ENCODE measurements at places on chromosomes 4 and X.

GRCh38 chrX:8027827-8028226 lies 100.6 kb upstream of the PNPLA4 start:
- no peak for DNase-seq

- DNase-seq = peak; percentile 49
These were observed 7.2 kb upstream of the IDS start for GRCh38 chrX:149512225-149512885.

GRCh38 chr4:121122661-121123060 lies 41.5 kb downstream of the TNIP3 start:
- DNase-seq = no peak

GRCh38 chrX:38095971-38096529 lies 89.7 kb downstream of the SYTL5 start:
- no peak for DNase-seq

- no peak for DNase-seq
These were observed 35.4 kb upstream of the PPA2 start for GRCh38 chr4:105509291-105509690.

DNA sequence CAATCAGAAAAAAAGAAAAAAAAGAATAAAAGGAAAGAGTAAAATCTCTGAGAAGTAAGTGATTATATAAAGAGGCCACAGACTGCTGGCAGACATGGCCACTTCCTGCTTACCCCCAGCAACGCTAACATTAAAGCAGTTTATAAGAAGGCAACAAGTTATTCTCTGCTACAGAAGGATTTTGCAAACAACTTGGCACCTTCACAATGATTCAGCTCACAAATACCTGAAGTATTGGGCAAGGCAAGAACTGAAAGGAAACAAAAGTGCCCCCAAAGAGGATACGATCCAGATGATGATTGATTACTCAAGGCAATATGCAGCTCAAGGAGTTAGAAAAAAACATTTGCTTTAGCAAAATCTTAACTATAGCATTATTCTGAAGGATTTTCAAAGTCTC lies 718.8 kb downstream of the KLHL13 start:
- DNase-seq = no peak

All from NCI-H1417 (cell line).